ENCODE measurements at places on chromosomes 12 and 14.

- no peak for DNase-seq
Measured at GRCh38 chr14:84208451-84208850, 1321.5 kb upstream of the FLRT2 start.

- DNase-seq: peak; percentile 68
Measured at GRCh38 chr12:57845478-57846284, 848 bp downstream of the CTDSP2 start.

- DNase-seq: no peak
Measured at GRCh38 chr12:17169726-17170471, 563.9 kb upstream of the LMO3 start.

DNA sequence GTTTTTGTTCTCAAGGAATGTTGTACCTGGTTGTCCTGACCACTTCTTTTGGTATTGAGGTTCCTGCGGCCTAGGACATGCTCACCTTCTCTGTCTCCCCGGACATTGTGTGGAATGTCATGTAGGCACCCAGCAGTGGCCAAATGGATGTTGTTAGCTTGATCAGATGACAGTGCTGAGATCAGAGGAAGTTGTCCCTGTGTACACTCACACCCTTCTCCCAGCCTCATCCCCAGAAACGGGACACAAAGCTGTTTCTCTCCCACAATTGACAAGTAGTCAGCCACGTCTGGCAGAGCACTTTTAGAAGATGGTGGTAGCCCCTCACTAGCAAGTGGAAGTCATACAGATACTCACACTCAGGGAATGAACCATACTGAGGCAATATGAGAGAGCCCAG is 3.0 kb downstream of the PLEKHH1 start:
- no peak for DNase-seq

- no peak for DNase-seq
Measured at GRCh38 chr12:67621112-67621511, 27.4 kb upstream of the DYRK2 start.

GRCh38 chr12:132084621-132085290 is 59.4 kb downstream of the DDX51 start:
- peak; percentile 81 for DNase-seq

DNA sequence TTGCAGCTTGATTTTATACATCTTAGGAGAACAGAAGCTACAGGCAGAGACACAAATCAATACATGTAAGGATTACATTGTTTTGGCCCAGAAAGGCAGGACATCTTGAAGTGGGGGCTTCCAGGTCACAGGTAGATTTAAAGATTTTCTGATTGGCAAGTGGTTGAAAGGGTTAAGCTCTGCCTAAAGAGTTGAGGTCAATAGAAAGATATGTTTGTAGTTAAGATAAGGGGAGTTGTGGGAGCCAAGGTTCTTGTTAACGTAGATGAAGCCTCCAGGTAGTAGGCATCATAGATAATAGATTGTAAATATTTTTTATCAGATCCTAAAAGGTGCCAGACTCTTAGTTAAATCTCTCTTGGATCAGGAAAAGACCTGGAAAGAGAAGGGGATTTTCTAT is 5.5 kb upstream of the DHRS2 start:
- DNase-seq: no peak

GRCh38 chr14:93228550-93228949 is 21.5 kb downstream of the UBR7 start:
- no peak for DNase-seq

Measured in tibial artery (tissue), 4 donors.